ENCODE measurements at places on chromosomes 16 and 17.
A peak's percentile ranks its signal among the peaks of the same experiment; 100 is the strongest.

DNA sequence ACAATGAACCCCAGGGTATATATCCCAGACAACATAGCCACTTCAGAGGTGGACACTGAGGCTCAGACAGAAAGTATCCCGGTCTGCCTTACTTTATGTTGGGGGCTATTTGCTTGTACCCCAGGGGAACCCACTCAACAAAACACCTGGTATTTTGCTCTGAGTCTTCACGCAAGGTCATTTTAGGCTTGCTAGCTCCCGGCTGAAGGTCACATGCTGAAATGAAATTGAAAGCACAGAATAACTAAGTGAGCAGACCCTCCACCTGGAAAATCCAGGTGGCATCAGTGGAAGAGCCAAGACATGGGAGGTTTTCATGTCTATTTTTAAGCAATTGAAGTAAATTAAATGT, 4.1 kb upstream of the KDM8 start:
- no peak overlapping the region for H3K4me3 ChIP-seq
- no peaks in the 10 kb centered on the region for H3K27me3 ChIP-seq
- H3K4me1 ChIP-seq: peaks cover 77% of the 10 kb centered on the region
- DNase-seq: no peak

GRCh38 chr17:79835953-79836509, 3.2 kb downstream of the CBX4 start:
- peak overlapping the region; percentile 93 for H3K4me3 ChIP-seq
- no peak overlapping the region for H3K27ac ChIP-seq
- H3K4me1 ChIP-seq: peaks cover 28% of the 10 kb centered on the region
- peaks cover 12% of the 10 kb centered on the region for H3K27me3 ChIP-seq

- H3K27me3 ChIP-seq: no peaks in the 10 kb centered on the region
- peaks cover 71% of the 10 kb centered on the region for H3K36me3 ChIP-seq
- H3K27ac ChIP-seq: no peak overlapping the region
- no peak for DNase-seq
- peaks cover 8% of the 10 kb centered on the region for H3K4me1 ChIP-seq
- no peak overlapping the region for H3K4me3 ChIP-seq
These were observed 14.1 kb downstream of the SPG7 start for GRCh38 chr16:89522287-89522686.

GRCh38 chr17:57810721-57811637, 38.9 kb downstream of the MRPS23 start:
- no peak overlapping the region for H3K4me3 ChIP-seq
- no peaks in the 10 kb centered on the region for H3K4me1 ChIP-seq
- DNase-seq: no peak
- H3K27ac ChIP-seq: no peak overlapping the region
- H3K27me3 ChIP-seq: peaks cover 79% of the 10 kb centered on the region
- H3K36me3 ChIP-seq: no peaks in the 10 kb centered on the region

DNA sequence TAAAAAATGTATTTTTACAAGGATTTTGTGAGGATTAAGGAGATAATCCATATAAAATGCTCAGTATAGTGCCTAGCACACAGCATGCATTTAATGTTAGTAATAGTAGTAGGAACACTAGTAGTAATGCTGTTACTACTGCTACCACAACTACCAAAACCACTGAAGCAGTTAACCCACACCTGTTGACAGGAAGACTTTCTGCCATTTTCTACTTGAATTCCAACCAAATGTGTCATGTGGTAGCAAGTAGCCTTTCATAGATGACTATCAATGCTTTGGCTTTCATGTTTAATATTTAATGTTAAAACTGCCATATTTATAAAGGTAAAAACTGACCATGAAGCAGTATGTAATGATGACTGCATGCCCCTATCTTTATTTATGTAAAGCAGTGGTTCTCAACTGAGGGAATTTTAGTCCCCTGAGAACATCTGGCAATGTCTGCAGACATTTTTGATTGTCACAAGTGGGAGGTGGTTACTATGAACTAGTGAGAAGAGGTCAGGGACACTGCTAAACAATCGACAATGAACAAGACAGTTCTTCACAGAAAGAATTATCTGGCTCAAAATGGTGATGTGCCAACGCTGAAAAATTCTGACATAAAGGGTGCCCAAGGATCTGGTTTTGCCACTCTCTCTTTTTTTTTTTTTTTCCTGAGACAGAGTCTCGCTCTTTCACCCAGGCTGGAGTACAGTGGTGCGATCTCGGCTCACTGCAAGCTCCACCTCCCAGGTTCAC, 89.4 kb downstream of the ITFG1 start:
- no peaks in the 10 kb centered on the region for H3K4me1 ChIP-seq
- no peaks in the 10 kb centered on the region for H3K27me3 ChIP-seq
- no peak for DNase-seq
- no peak overlapping the region for H3K27ac ChIP-seq

GRCh38 chr17:7042501-7043181, 1.3 kb downstream of the SLC16A11 start:
- H3K27me3 ChIP-seq: no peaks in the 10 kb centered on the region
- H3K27ac ChIP-seq: peak overlapping the region; percentile 96
- peak; percentile 25 for DNase-seq

All from effector memory CD8-positive, alpha-beta T cell (primary cell).